Stimulated activated CD4-positive, alpha-beta T cell treated with anti-CD3 and anti-CD28 coated beads, Interleukin-1b, Interleukin-23, amount 100 ng/mL, for 4 hours (primary cell): ENCODE measurements at places on chromosomes 1 and 21.

DNA sequence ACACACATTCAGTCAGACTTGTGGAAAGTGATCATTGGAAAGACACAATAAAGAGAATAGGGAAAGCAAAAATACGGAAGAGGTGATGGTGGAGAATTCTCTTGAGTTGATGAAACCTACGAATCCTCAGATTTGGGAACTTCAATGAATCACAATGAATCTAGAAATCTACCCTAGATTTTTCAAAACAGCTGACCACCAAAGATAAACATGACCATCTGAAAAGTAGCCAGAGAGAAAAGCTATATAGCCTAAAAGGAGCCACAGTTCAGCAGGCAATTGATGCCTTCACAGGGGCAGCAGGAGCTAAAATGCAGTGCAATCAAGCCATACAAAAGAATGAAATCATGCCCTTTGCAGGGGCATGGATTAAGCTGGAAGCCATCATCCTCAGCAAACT is 170.6 kb upstream of the RUNX1 start:
- DNase-seq, result no peak

- no peak for DNase-seq
These were observed 392.5 kb upstream of the PTBP2 start for GRCh38 chr1:96329121-96329520.

DNA sequence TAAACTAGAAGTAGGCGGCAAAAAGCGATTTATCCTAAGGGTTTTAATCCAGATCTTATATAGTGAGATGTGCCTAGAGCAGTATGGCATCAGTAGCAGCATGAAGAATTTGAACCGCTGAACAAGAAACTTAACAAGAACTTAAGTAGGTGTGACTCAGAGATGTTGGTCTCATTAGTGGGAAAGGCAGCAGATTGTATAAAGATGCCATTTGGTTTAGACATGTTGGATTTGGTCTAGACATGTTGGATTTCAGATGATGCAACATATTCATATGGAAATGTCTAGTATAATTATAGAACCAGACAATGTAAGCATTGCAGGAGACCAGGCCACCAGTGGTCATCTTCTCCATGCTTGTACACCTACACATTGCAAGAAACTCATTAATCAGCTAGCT is 42.1 kb upstream of the ZP4 start:
- no peak for DNase-seq

DNA sequence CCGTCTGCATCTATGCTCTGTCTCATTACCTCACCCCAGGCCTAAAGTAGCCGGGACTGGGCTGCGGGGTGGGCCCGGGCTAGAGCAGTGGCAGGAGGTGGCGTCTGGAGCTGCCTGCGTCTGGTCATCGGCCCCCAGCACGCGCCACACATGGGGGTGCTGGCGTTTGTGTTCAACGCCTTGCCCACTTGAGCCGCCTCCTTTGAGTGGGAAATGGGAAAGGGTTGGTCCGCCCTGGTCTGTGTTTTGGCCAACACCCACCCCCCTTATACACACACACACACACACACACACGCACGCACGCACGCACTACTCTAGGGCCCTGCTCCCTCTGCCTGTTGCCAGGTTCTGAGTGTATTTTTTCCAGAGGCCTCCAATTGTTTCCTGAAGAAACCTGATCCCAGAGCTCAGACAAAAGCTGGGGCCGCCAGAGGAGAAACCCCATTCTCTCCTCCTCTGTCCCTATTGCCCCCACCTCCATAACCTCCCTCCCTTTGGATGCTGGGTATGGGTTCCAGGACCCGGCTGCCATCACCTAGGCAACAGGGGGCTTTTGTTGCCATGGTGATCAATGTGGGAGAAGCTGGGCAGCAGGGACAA is 10.1 kb downstream of the VANGL2 start:
- DNase-seq, result no peak

- no peak for DNase-seq
These were observed 15.4 kb downstream of the KAZN start for GRCh38 chr1:14613926-14614325.

DNA sequence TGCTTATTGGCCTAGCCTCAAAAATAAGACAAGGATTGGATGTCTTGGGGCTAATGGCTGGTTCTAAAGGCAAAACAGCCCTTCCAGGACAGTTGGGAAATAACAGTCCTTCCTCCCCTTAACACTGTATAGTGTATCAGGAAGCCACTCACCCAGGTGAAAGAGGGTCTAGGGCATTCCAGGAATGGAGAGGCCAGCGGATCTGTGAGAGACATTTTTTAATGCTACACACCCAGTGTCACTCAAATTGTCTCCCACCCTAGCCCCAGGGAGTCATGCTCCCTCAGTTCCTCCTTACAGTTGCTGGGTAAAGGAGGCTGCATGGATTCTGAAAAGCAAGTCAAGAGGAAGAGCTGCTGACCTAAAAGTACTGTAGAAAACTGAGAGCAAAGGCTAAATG is 24.1 kb upstream of the EXO1 start:
- DNase-seq, result no peak

- no peak for DNase-seq
These were observed 71.0 kb upstream of the ZP4 start for GRCh38 chr1:237961754-237962153.

DNA sequence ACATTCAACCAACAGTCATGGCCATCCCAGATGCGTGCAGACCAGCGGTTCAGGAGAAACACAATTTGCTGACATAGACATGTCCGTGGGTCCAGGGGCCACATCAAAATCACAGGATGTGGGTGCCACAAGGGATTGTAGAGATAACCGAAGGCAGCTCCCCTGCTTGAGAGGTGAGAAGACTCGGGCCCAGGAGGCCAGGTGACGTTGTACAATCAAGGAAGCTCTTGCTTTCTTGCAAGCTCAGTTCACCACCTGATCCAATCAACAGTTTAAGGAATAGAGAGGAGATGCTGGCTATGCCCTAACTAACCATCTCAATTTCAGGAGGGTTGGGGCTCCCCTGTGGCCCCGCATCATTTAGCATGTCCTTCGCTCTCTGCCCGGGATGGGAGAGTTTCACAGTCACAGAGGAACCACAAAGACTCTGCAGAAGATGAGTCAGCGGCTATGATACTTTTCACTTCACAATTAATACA is 19.5 kb downstream of the UBASH3A start:
- DNase-seq, result no peak

- no peak for DNase-seq
These were observed 136.1 kb upstream of the HOOK1 start for GRCh38 chr1:59678493-59679228.

DNA sequence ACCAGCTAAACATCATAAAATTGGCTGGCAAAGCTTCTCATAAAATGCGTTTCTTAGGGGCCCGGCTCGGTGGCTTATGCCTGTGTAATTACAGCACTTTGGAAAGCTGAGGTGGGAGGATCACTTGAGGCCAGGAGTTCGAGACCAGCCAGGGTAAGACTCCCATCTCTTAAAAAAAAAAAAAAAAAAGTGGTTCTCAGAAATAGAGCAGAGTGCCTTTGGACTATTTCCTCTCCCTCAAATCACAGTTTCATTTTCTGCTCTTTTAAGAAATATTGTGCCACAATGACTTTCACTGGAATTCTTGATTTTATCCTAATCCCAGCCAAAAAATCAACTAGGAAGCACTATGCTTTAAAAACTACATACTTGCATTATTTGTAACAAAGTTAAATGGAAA is 13.3 kb downstream of the HSF2BP start:
- no peak for DNase-seq

- DNase-seq, result no peak
These were observed 248.7 kb upstream of the IRF2BP2 start for GRCh38 chr1:234858722-234859121.

DNA sequence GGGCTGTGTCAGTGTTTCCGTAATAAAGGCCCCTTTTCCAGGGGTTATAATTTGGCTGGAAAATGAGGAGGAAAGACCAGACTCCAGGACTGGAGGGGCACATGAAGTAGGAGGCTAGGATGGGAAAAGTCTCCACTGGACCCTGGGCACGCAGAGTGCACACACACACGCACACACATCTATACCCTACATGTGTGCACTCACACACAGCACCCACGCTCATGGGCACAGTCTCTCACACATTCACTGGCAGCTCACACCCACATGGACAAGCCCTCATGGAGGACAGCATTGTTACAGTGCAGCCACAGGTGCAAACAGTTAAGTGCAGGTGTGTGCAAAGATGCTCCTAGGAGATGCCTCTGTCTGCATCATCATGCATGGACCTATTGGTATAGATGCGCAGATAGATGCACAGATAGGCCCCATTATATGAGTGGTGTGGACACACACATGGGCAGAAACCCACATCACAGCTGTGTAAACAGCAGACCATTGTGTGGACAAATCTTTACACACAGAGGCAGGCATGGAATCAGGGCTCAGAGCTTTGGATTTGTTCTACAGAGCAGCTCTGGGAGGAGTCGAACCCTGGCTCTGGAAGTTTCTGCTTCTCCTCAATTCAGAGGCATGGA is 9.1 kb upstream of the RUNX3 start:
- no peak for DNase-seq

DNA sequence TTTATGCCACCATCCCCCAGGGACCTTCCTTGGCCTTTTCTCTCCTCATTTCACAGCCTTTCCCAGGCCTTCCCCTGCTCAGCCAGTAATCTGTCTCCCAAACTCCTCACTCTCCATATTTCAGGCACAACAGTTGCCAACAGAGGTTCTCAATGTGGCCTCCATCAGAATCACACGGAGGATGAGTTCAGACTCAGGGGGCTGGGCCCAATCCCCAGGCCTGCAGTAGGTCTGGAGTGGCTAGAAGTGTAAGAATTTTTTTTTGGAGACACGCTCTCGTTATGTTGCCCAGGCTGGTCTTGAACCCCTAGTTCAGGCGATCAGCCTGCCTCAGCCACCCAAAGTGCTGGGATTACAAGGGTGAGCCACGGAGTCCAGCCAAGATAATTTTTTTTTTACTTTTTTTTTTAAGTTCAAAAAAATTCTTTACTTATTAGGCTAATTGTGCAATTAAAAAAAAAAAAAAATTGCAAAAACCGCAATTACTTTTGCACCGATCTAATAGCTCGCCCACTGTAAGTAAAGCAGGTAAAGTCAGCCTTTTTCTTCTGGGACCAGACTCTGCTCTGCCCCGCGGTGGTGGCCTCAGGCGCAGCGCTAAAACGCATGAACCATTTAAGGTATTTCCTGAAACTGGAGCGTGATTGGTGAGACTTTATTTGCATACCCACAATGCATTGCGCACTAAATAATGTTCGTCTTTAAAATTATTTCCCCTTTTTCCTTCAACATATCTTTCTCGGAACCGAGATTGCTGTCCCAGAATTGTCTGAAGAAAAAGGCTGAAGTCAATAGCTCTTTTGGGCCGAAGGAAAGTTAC is 18.7 kb downstream of the KIAA2013 start:
- DNase-seq, result peak; percentile 65

- DNase-seq, result no peak
These were observed 43.7 kb downstream of the SYT6 start for GRCh38 chr1:114109981-114110380.

GRCh38 chr1:240070188-240070587 is 21.5 kb upstream of the FMN2 start:
- no peak for DNase-seq

DNA sequence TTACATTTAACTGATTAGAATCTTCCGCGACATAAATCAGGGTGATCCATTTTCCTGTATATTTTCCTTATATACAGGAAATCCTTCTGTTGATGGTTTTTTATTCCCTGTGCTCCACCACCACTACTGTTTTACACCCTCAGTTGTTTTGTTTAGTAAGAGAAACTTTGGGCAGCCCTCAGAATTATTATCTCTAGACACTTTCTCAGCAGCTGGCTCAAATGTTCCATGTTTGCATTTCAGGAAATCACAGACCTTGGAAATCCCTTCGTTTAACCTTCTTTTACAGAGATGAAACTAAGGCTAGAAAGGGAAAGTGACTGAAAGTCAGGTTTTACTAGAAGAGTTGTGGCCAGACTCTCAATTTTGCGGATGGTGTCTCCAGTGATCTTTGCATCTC is 15.2 kb downstream of the ZNF697 start:
- no peak for DNase-seq

DNA sequence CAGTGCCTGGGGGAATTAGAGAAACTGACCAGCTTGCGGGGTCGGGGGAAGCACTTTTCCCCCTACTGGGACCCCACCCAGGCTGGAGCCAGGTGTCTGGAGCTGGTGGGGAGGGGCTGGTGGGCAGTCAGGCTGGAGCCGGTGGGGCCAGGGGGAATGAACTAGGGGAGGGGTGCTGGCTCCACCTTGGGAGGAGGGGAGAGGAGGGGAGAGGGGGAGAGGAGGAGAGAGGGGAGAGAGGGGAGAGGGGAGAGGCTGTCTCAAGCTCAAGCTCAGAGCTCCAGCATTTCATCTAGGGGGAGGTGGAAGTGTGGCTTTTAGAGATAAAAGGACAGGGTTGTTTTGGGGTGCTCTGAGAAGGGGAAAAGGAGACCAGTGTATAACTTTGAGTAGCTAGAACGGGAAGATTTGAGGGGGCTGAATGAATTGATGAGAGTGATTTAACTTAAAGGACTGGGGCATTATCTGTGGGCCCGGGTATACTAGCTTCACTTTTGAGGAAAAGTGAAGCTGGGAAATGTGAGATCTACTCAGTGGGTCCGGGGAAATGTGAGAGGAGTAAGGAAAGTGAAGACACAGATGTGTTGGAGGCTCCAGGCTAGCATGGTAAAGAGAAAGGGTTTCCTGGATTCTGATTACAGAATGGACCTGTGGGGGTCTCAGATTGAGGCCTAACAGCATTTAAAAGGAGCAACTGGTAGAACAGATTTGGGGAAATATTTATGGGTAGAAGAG is 2.8 kb downstream of the EFNA1 start:
- no peak for DNase-seq

DNA sequence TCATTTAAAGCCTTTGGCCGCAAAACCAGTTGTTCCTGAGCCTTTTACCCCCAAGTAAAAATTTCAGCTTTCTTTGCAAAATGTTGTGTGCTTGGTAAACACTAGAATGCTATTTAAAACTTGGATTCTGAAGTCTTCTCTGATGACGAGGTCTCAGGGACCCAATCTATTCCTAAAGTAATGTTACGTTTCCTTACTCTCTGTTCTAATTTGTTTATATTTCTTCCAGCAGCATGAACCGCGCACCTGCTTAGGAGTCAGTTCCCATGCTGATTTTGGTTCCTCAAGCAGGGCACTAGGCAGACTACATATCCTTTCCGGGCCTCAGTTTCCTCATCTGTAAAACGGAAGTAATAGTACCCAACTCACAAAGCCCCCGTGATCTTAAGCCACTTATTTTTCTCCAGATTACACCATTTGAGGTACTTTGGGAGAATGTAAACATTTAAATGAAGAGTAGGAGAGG is 969 bp upstream of the ALDH4A1 start:
- no peak for DNase-seq

- DNase-seq, result no peak
These were observed 113.4 kb downstream of the PTBP2 start for GRCh38 chr1:96834986-96835385.

DNA sequence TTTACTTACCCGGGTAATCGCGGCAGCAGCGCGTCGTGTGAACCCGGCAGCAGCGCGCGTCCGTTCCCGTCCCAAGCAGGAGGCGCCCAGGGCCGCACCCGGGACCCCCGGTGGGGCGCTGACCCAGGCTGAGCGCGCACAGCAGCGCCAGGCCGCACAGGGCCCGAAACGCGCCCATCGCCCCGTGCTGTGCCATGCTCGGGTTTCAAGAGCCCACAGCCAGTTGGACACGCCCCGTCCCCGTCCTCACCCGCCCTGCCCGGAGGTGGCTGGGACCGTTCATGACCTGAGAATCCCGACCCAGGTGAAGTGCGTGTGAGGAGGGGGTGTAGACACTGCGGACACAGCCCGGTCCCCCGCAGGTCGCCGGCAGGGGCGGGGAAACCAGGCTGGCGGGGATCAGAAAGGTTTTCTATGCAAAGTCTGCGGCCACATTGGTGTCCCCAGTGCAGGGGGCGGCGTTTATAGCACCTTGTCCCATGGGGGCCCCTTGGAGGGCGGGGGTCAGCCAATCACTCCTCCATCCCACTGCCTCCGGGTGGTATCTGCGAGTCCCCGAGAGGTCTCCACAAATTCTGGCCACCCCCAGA is at the start of gene TNFRSF18:
Gene TNFRSF18 (minus strand): TSS at position 217 of the 590 bp plus-strand sequence. CDS start 21 bp downstream, at position 196.
- peak; percentile 55 for DNase-seq
